H7 (cell line): ENCODE measurements at places on chromosomes 5 and 9. TPM values are rescaled to one million over a fixed set of nuclear protein-coding genes. Genes with fewer than 3 reads are reported as not detected.
A peak's percentile ranks its signal among the peaks of the same experiment; 100 is the strongest.

Gene PCDHB9
- not detected in 2 replicates for total RNA-seq

Gene F2R
- total RNA-seq = 17.1 and 23.3 TPM in 2 replicates

Gene HBEGF
- 1.6 and 2.3 TPM in 2 replicates for total RNA-seq

Gene SLC6A3
- total RNA-seq = 0.07 TPM in 2 replicates

Gene PCDHGA11
- total RNA-seq = 0.21 and 0.30 TPM in 2 replicates

Gene SLC6A19
- 0.04 and 0.07 TPM in 2 replicates for total RNA-seq

Gene ACSL6
- 0.28 and 0.85 TPM in 2 replicates for total RNA-seq

Gene DRD1
- total RNA-seq = 0.10 TPM in 1 of 2 replicates, not detected in the other

Gene SPATA31C1
- total RNA-seq = 0.03 and 0.07 TPM in 2 replicates

Gene MYO10
- 36.3 and 56.6 TPM in 2 replicates for total RNA-seq

Gene C9orf85
- total RNA-seq = 14.1 and 22.6 TPM in 2 replicates

DNA sequence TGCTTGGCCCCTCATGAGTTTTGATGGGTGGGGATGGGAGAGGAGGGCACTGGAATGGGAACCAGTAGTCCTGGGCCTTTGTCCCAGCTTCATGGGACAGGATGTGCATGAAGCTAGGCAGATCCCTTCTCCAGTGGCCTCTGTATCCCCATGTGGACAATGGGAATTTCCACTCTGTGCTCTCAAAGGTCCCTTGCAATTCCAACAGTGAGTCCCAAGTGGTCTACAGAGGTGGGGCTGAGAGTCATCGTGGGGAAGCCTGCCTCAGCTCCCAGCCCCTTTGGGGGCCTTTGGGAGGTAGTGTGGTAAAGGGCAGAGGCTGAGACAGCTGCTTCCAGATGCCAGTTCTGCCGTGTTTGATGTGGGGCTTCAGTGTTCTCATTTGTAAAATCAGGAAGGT lies 1.9 kb upstream of the PHYHD1 start:
- no peak for DNase-seq

DNA sequence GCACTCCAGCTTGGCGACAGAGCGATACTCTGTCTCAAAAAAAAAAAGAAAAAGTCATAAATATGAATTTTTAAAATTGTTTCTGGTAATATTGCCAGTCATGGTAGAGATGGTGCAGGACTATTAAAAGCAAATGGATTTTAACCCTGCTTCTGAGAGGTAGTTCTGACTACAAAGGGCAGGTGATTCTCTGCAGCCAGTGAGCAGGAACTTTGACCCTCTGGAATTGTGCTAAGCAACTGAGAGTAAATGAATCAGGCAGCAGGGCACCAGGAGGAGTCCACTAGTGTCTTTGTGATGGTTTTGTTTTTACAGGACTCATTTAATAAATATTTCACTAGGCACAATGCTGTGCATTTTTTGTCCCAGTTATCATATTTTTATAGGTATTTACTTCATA lies 781.2 kb downstream of the TLE4 start:
- no peak for DNase-seq

DNA sequence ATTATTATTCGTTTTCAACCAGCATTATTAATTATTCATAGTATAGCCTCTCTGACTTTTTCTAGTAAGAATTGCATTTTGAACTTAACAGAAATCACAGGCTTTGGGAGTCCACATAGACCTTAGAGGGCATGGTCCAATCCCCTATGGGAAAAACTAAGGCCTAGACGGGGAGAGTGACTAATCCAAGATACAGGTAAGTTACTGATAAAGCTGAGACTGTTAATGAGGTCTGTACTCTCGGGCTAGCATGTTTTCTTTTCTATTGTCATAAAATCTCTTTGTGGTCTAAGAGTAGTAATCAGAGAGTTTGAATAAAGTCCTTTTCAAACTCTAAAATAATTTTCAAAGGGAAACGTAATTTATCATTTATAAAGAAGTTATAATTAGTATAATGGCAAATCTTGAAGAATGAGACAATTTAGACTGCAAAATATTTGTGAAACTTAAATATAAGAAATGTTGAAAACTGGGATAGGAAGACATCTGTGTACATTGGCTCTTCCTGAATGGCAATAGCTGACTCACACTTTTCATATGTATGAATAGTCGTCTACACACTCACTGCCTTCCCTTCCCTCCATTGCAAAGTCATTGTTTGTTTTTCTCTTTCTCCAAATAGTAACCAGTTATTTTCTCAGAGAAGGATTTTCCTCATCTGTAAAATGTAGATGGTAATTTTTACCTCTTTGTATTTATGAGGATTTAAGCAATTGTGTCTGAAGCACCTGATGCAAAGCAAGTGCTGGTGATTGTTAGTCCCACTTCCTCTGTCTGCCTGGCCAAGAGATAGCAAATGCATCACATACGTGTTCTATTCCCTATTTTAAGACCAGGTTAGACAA lies 207.9 kb upstream of the CD180 start:
- no peak for DNase-seq

DNA sequence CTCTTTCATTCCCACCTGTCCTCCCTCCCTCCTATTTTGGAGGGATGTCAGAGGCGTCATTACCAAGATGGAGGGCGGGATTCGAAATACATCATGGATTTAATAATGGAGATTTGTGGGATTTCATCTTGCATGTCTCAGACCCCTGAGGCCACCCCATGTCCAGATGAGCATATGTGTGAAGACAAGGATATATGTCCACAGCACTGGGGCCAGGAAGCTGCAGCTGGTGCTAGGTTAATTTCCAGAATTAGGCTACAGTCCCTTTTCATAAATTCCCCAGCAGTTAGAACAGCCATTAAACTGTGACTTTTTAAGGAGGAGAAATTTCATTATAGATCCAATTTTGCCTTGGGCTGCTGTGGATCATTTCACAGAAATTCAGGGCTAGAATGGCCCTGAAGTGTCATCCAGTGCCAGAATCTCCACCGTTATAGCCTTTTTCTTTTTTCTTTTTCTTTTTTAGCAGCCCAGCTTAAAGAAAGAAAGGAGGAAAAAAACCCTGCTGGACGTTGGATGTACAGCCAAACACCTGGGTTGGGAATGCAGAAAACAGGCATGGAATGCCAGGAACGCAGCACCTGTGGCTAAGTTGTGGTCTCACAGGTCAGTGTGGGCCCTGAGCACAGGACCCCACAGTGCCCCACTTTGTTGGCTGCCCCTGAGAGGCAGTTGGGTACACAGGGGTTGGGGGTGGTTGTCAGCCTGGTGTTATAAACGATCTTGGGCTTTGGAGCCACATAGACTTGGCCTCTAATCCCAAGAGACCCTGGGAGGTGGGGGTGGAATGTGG lies 50.2 kb upstream of the CXCL14 start:
- DNase-seq = no peak

DNA sequence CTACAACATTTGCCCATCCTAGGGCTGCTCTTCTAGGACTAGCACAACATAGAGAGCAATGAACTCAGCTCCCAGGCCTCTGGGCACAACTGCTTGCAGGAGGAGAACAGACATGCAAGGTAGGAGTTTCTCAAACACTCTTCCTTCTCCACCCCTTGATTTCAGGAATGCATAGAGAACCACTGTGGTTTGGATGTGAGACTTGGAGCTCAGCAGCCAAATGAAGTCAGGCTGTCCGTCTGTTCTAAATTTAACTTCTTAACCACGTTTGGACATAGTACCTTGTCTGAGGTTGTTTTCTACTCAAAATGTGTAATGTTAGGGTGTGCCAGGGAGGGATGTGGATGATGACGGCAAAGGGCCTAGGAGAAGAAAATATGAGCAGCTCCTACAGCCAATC lies 515.1 kb upstream of the TNC start:
- no peak for DNase-seq

DNA sequence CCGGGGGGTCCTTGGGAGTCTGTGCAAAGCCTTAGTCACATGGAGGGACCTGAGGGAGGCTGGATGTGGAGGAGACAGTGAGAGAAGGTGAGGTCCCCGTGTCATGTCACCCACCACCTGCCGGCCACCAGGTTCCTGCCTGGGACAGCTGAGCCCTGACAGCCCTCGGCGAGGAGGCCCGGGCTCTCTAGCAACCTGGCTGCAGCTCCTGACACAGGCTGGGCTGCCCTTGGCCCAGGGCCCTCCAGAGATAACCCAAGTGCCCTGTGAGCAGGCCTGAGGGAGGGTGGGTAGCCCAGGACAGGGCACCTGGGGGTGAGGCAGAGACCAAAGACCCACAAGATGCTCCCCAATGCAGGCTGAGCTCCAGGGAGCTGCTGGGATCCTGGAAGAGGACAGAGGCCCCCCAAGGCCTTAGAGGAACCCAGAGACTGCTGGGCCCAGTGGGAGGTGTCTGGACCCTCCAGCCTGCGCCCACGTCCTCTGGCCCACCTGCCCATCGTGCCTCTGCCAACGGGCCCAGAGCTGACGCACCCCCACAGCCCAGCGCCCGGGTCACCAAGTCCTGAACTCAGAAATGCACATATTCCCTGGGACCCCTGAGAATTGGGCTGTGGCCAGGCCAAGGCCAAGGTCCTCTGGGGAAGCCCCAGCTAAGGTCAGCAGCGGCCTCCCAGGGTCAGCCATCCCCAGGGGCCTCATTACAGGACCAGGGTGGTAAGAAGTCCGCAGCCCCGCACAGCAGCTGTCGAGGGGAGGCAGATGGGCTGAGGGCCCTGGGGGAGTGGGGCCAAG lies 8.8 kb upstream of the PTGDS start:
- DNase-seq = no peak

GRCh38 chr5:154479944-154480750 lies 2.1 kb upstream of the HAND1 start:
- peak; percentile 85 for DNase-seq

GRCh38 chr9:130806327-130806716 lies 28.7 kb upstream of the ABL1 start:
- no peak for DNase-seq

- no peak for DNase-seq
These were observed 398 bp upstream of the BASP1 start for GRCh38 chr5:17216974-17217492.

DNA sequence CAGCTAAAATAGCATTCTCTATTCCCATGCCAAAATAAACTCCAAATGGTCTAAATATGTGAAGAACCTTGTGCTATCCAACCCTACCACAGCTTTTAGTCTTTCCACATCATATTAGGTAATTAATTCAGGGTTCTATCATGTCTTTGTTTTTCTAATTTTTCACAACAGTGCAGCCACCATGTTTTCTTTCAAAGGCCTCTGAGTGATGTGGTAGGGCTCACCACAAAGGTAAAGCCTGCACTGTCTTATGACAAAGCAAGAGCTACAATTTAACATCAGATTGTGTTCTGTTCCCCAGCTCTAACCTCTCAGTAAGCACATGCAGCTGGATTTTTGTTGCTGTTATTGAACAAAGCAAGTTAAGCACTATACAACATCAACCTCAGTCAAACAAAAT lies 52.4 kb downstream of the MEF2C start:
- DNase-seq = no peak

- DNase-seq = no peak
These were observed 101.9 kb downstream of the PLK2 start for GRCh38 chr5:58357799-58358500.

GRCh38 chr9:127825319-127826051 lies 22.8 kb downstream of the FPGS start:
- DNase-seq = peak; percentile 99

GRCh38 chr5:141846031-141846430 lies 32.2 kb downstream of the PCDH1 start:
- DNase-seq = peak; percentile 53

DNA sequence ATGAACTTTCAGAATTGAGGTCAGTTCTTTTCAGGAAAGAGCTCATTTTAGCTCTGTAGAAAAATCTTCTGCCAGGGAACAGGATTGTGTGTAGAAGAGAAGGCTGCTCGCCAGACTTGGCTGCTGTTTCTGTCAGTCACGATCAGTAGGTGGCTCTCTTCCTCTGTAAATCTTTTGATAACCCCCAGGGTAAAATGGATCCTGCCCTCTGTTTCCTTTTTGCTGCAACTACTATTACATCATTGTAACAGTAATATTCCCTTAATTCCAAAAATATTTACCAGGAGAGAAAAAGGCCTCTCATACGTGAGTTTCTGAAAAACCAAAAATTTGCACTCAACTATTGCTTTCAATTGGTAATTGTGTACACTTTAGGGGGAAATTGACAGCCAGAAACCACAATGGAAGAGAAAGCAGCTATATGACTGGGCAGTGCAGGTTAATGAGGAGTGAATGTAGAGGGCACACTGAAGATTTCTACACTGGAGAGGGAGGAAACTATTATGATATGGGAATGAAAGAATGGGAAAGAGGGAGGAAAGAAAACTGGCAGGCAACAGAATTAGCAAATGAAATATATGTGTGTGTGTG lies 12.3 kb downstream of the IFNA21 start:
- DNase-seq = peak; percentile 31

- no peak for DNase-seq
These were observed 24.7 kb downstream of the POU4F3 start for GRCh38 chr5:146363161-146363874.

DNA sequence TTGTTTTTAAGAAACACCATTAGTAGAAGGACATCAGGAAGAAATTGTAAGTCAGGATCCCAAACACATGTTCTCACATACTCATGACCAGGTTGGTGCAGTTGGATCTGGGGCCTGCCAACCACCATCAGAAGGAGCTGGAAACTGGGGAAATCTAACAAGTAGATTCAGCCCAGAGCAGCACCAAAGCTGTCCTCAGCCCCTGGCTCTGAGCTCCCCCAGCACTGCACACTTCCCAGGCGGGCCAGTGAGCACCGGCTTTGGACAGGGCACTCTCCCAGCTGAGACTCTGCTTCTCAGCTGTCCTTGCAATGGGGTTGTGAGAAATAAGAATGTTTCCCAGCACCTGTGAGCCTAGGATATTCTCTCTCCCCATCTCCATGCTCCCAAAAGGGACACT lies 162.5 kb downstream of the PAX5 start:
- DNase-seq = no peak

DNA sequence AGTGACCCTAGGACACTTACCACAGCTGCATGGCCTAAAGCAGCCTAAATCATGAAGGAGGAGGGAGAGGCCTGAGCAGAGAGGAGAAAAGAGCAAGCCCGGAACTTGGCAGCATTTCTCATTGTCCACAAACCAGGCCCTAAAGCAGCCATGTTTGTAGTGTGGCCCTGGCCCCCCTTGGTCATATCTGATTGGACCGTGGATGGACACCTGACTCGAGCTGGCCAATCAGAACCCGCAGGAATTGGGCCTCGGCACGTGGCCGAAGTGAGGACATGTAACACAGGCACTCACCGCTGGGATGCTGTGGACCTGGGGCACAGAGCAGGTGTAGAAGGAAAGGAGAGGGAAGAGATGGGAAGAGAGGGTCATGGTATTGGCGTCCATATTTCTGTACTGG lies 56.9 kb downstream of the ASS1 start:
- no peak for DNase-seq
